Fibroblast of skin of back (primary cell): ENCODE measurements at places on chromosomes 3 and 15.

GRCh38 chr3:101124125-101124524, 130.9 kb upstream of the ABI3BP start:
- DNase-seq: peak; percentile 22

- no peak for DNase-seq
Measured at GRCh38 chr3:136249593-136249992, 547 bp upstream of the PCCB start.

DNA sequence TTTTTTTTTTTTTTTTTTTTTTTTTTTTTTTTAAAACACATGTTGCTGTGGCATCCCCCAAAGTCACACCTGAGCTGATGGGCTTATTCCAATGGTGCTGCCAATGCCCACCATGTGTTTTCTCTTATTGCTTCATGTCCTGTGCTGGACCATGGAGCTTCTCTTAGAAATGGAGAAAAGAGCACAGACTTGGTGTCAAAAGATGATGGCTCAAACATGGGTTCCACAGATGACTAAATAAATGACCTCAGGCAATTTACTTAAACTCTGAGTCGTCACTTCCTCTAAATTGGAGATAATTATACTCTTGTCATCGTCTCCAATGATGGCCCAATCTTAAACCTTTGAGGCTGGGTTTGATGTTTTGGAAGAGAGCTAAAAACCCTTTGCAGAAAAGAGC, 28.1 kb downstream of the CHST2 start:
- no peak for DNase-seq

DNA sequence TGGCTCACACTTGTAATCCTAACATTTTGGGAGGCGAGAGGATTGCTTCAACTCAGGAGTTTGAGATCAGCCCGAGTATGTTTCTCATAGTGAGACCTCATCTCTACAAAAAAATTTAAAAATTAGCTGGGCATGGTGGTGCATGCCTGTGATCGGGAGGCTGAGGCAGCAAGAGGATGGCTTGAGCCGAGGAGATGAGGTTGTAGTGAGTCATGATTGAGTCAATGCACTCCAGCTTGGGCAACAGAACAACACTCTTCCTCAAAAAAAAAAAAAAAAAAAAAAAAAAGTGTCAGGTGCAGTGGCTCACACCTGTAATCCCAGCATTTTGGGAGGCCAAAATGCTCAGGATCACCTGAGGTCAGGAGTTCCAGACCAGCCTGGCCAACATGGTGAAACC, 2.4 kb downstream of the RPL39L start:
- DNase-seq: peak; percentile 54

- DNase-seq: peak; percentile 19
Measured at GRCh38 chr15:93088200-93088980, 621 bp downstream of the RGMA start.

GRCh38 chr3:190566043-190566933, 52.4 kb downstream of the IL1RAP start:
- DNase-seq: peak; percentile 100

GRCh38 chr3:134338516-134339261, 35.6 kb downstream of the AMOTL2 start:
- DNase-seq: no peak

DNA sequence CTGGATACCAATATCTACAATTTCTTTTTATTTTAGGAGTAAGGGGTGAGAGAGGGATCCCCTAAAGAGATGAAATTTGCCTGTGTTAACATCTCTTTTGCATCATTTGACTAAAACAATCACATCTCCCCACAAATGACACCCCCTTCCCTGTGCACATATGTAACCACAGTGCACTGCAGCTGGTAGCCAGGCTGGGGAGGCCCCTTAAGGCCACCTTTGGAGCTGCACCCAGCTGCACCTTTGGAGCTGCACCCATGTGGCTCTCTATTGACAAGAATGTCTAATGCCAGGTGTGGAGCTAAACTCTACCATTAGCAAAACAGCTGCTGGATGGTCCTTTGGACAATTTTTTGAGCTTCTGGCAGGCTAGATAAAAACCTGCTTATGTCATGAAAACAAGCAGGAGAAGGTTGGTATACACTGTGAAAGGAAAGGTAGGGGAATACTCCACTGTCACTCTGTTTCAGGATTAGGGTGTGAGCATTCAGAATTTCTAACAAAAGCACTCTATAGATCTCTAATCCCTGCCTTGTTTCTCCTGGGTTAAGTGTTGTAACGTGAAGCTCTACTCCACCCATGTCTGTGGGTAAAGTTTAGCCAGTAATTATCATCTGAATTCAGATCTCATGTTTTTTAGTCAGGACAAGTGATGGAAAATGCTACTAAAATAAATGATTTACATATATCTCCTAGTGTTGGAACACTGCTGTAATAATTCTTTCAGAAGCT, 52.1 kb downstream of the TFG start:
- DNase-seq: no peak

DNA sequence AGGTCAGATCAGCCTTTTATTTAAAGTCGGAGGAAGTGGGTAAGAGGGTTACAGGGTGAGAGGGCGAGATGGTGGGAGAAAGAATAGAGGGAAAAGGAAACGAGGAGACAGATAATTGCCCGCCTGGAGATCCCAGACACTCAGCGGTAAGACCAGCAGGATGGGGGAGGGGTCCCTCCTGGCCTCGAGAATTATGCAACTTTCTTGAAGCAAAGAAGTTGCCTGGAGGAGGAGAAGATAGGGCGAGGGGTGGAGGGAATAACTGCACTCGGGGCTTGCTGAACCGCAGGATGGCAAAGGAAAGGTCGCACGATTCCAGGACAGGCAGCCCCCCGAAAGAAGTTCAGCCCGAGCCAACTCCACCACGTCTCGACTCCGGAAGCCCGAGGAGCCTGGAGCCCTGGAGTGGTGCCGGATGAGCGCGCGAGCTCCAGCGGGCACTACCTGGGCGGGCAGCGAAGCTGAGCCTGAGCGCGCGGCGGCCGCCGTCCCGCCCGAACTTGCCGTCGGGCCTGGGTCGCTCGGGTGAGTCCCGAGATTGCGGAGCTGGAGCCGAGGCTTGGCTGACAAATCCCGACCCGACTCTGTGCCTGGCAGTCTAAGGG, 402 bp downstream of the WWTR1 start:
- peak; percentile 58 for DNase-seq

- DNase-seq: no peak
Measured at GRCh38 chr15:56917652-56918045, 795 bp upstream of the TCF12 start.

DNA sequence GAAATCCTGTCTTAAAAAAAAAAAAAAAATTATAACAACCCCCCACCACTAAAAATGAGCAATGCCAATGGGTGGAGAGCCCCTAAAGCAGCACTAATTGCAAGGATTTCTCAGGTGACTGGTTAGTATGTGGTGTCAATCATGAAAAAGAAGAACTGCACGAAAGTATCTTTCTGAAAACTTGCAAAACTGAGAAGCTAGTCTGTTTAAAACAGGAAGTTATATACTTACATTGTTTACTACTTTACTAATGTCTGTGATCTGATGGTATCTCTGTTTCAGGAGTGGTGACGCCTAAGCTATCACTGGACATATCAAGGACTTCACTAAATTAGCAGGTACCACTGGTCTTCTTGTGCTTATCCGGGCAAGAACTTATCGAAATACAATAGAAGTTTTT, at the start of gene CCR3:
Gene CCR3, plus strand, starts transcription at position 341 of the 400 bp plus-strand sequence. CDS start 22,699 bp downstream, outside the sequence.
- DNase-seq: no peak

DNA sequence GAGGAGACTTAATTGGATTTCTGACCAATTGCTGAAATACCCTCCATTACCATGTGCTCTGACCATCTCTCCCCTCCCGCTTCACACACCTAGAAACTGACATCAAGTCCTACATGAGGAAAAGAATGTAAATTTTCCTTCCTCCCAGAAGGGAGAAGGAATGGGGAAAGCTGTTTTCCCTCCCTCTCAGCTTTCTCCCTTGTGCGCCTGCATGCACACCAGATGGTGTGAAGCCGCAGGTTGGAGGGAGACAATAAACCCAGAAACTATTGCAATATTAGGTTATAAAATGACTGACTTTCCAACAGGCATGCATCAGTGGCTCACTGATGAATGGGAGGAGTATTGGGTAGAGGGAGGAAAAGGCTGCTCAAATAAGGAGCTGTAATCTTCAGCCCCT, 50.9 kb downstream of the MB21D2 start:
- DNase-seq: no peak

GRCh38 chr3:189625071-189625470, 6.1 kb upstream of the TP63 start:
- DNase-seq: no peak

GRCh38 chr3:188497021-188497420, 343.1 kb downstream of the LPP start:
- DNase-seq: peak; percentile 87

DNA sequence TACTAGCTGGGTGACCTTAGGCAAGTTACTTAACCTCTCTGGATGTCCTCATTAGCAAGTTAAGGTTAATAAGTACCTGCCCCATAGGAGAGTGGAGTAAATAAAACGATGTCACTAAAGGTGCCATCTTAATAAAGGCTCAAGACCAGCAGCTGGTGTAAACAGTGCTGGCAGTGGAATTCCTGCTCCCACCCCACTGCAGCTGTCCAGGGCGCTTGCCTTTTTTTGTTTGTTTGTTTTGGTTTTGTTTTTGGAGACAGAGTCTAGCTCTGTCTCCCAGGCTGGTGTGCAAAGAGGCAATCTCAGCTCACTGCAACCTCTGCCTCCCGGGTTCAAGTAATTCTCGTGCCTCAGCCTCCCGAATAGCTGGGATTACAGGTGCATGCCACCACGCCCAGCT, 28.9 kb downstream of the IDH3A start:
- no peak for DNase-seq

GRCh38 chr15:70867911-70868467, 14.0 kb upstream of the LARP6 start:
- peak; percentile 41 for DNase-seq

DNA sequence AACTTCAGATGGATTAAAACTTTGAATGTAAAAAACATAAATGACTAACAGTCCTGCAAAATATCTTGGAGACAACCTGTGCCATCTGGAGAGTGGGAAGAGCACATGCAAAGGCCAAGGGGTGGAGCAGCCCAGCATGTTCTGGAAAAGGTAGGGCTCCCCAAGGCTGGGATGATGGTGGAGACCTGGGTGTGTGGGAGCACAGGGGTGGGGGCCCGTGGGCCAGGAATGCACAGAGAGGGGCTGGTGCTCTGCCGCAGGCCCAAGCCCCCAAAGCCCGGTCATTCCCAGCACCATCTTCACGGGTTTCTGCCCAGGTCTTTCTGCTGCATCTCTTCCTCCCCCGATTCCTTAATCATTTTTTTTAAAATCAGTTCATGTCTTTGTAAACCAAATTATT, 9.7 kb upstream of the GATA2 start:
- no peak for DNase-seq

GRCh38 chr3:141083226-141083625, 32.1 kb downstream of the SPSB4 start:
- no peak for DNase-seq

GRCh38 chr3:193228206-193228605, 12.8 kb upstream of the PLAAT1 start:
- no peak for DNase-seq

DNA sequence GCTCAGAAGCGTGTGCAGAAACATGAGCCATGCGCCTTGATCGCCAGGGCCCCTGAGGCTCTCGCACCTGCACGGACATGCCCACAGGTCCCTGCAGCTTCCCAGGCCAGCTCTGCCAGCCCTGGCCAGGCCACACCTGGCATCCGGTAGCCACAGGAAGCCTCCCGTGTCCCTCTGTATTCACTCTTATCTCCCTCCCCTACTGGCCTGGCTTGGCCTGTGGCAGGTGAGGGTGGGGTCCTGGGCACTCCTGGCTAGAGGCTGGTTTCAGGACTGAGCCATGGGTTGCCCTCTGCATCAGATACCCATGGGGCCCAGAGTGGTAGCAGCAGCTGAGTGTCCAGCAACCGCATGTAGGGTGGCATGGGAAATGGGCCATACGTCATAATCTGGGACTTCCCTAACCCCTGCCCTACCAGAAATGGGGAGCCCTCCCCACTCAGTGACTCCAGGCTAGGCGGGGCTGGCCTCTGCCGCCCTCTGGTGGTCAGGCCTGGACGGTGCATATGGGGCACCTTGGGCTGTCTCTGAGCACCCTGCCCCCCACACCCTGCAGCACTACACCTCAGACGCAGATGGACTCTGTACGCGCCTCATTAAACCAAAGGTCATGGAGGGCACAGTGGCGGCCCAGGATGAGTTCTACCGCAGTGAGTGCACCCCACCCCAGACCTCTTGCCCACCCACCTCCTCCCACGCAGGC, 12.6 kb upstream of the LMAN1L start:
- DNase-seq: peak; percentile 50

DNA sequence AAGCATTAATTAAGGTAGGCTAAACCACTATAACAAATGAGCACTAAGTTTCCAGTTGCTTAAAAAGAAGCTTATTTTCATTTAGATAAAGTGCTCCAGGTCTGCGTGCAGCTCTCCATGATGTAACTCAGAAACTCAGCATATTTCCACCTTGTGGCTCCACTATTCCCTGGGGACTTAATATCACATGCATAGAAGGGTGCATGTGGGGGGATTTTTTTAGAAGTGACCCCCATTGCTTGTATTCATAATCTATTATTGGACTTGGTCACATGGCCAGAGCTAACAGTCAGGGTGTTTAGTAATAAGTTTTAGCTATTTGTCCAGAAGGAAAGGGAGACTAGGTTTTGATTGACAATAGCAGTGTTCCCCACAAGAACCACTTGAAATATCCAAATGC, 86.8 kb downstream of the TMCO5A start:
- DNase-seq: no peak

- no peak for DNase-seq
Measured at GRCh38 chr3:73101881-73102280, 40.4 kb downstream of the EBLN2 start.

DNA sequence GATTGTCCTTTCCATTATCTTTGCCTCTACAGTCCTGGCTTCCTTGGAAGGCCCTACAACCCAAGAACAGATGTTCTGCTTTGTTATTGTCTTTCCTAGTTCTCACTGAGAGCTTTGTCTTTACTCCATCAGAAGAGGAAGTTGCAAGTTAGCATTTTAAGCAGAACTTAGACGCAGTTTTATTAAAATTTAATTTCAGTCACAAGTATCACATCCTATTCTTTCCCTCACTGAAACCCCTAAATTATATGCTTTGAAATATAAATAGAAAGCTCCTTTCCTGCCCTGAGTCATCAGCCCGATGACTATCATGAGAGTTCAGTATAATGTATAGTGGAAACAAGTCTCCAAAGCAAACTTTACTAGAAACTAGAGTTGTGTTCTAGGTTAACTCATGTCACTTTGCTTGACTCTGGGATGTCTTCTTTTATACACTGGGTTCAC, 291.2 kb upstream of the RBMS3 start:
- peak; percentile 45 for DNase-seq

DNA sequence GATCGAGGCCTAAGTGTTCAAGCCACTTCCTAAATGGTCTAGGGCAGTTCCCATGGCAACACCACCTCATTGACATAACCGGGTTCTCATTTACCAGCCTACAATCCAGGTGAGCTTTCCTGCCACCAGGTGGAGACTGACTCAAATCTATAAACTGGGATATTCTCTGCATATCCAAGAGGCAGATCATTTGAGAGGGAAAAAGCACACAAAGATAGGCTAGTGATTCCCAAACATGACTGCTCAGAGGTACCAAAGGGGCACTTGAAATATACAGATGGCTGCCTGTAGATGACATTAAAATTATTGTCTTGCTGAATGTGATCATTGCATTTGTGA, 141.3 kb upstream of the PROK2 start:
- no peak for DNase-seq

GRCh38 chr15:68592544-68592943, 13.8 kb downstream of the CORO2B start:
- no peak for DNase-seq
